ENCODE measurements at places on chromosomes 2 and 18.

DNA sequence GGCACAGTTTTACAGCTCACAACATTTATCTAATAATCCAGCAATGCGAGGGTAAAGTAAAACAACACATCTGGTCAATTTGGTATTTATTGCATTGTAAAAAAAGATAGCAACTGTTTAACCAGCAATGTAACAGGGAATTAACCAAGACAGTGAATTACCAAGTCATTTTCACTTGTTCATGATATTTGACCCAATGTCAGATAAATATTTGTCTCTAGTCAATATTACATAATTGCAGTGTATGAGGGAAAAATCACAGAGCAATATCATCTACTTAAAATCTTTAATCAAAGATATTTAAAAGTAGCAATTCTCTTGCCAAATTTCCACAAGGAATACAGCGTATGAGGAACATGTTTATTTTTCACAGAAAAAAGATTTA, 1265.1 kb upstream of the CHAC2 start:
- DNase-seq: no peak

DNA sequence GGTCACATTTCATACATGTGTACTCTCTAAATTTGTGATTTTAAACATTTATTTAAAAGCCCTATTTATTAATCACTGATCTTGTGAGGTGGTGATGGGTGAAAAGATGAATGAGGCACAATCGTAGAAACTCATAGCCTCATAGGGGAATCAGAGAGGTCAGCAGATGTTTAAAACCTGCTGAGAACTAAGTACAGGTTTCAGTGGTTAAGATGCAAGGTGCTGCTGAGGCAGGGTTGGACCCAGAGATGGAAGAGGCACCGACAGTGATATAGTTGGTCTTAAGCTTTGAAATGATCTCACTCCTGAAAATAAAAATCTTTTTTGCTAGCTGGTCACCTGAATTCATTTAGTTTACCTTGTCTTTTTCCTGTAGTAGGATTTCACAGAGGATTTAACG, 49.6 kb downstream of the LINC00305 start:
- DNase-seq: no peak

DNA sequence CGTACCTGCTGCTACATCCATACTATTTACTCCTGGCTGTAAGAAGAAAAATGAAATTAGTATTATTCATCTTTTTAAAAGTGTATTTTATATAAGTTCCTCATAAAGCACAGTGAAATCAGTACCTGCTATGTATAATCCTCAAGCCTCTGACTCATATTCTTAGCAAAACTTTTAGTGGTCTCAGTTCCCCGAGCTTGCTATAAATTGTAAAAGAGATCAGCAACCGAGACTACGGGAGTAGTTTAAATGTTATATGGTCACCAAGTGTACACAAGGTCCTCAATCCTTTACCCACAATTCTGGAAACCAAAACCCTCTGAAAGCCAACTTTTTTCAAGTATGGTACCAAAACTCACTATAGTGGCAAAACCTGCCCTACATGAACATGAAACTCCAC, 24.2 kb downstream of the PRPF40A start:
- no peak for DNase-seq

GRCh38 chr18:48348739-48349138, 60.4 kb downstream of the ZBTB7C start:
- DNase-seq: no peak

GRCh38 chr2:134217924-134218323, 35.9 kb upstream of the MGAT5 start:
- no peak for DNase-seq

GRCh38 chr2:119723784-119724467, 35.8 kb upstream of the PTPN4 start:
- DNase-seq: no peak

All from right renal pelvis (tissue), 4 donors.